ENCODE measurements at places on chromosomes 11 and 22.

- DNase-seq = no peak
Observed at GRCh38 chr22:47484960-47485569, 722.6 kb downstream of the TBC1D22A start.

- DNase-seq = peak; percentile 47
Observed at GRCh38 chr11:14248580-14248981, 110.4 kb downstream of the RRAS2 start.

DNA sequence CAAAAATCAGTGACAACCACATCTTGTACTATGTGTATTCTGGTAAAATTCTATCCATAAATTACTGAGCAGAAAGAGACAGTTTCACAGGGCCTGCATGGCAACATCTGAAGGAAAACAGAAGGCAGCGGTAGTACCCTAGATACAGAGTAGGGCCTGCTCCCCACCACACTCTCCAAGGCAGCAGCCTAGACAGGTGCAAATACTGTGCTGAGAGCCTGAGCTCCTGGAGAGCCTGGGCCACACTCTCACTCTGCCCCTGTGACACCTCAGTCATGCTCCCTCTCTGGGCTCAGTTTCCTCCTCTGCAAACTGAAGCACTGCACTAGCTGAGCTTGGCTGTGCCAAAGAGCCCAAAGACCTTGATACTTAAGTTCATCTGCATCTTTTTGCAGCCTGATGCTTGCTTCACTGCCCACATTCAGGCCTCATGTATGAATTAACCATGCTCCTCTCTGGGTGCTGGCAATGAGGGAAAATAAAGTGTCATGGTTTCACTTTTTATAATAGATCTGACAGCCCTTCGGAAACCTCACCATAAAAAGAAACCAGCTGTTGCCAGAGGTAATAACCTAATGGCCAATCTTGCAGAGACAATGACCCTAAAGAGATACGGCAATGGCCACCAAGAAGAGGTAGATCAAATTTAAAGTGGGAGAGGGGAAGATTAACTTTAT, 104.7 kb downstream of the PLEKHA7 start:
- no peak for DNase-seq

GRCh38 chr22:43462701-43463100, 50.9 kb downstream of the MPPED1 start:
- DNase-seq = no peak

Data from activated CD4-positive, alpha-beta T cell treated with anti-CD3 and anti-CD28 coated beads, Interleukin-2, amount 10 ng/mL, durations not matched to agents 7 days and 5 days (primary cell).